Germinal center (tissue), 1 donor: ENCODE measurements at places on chromosomes 4 and X.

- no peak for DNase-seq
Measured at GRCh38 chrX:17098516-17099247, 152.2 kb downstream of the REPS2 start.

DNA sequence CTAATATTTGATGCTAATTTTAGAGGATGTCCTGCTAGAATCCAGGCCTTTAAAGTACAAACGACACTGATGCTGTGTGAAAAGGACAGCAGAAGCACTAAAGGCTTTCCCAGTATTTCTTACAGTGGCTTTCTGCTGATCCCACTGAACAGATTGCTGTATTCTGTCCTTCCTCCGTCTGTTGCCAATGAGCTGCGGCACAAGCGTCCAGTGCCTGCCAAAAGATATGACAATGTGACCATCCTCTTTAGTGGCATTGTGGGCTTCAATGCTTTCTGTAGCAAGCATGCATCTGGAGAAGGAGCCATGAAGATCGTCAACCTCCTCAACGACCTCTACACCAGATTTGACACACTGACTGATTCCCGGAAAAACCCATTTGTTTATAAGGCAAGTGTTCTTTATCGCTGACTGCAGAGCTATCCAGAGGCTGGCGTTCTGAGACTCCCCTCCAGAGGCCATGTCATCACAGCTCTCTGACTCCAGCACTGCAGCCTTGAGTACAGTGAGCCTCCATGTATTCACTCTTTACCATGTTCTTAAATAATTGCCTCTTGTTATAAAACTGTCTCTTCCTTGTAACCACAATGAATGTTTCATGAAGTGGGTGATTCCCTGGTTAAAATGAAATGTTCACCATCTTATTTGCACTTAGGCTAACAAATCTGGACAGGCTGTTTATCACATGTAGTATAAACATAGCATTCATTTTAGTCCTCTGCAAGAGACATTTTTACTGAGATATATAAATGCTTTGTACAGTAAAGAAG is 43.6 kb downstream of the GUCY1B1 start:
- DNase-seq = no peak

DNA sequence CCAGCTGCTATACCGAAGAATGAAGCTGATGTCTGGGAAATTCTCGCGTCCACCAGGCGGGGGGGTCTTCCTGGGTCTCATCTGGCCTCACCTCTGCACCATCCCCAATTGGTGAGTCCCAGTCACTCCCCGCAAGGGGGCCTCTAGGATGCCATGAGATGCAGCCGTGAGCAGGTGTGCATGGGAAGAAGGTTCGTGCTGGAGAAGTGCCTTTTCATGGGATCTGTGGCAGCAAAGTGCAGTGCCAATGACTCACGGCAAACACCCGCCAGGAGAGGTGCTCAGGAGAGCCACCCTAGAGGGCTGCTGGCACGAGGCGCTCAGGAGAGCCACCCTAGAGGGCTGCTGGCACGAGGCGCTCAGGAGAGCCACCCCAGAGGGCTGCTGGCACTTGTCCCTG is 55.1 kb downstream of the CPZ start:
- DNase-seq = no peak

DNA sequence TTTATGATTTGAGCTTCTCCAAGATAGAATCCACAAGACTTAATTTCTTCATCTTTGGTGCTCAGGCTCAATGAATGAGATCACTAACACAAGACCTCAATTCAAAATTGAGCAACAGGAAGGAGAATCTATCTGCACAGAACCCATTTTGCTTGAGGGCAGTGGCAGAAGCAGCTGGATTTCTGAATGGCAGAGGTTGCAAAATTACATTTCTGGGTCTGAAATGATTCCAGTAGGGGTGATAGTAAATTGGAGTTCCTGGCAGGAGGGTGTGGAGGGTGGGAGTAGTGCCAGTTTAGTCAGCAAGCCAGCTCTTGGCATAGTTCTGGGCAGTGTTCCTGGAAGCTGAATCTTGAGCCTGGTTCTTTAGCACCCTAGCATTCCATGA is 281.1 kb downstream of the SLC7A11 start:
- no peak for DNase-seq

DNA sequence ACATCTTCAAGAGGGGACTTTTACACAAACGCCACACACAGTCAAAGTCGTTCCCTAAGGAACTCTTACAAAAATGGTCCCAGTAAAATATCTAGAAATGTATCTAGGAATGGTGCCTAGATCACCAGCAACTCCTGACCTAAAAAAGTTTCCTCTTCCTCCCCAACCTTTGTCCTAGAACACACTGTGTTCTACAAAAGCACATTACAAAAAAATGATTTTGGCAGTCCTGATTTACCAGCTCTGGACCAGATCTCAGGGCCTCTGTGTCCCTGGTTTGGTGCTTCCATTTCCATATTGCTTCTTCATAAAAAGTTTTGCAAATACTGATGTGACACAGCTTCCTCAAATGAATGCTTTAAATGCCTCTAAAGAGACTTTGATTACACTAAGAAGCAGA is 55.0 kb downstream of the LNX1 start:
- DNase-seq = no peak

DNA sequence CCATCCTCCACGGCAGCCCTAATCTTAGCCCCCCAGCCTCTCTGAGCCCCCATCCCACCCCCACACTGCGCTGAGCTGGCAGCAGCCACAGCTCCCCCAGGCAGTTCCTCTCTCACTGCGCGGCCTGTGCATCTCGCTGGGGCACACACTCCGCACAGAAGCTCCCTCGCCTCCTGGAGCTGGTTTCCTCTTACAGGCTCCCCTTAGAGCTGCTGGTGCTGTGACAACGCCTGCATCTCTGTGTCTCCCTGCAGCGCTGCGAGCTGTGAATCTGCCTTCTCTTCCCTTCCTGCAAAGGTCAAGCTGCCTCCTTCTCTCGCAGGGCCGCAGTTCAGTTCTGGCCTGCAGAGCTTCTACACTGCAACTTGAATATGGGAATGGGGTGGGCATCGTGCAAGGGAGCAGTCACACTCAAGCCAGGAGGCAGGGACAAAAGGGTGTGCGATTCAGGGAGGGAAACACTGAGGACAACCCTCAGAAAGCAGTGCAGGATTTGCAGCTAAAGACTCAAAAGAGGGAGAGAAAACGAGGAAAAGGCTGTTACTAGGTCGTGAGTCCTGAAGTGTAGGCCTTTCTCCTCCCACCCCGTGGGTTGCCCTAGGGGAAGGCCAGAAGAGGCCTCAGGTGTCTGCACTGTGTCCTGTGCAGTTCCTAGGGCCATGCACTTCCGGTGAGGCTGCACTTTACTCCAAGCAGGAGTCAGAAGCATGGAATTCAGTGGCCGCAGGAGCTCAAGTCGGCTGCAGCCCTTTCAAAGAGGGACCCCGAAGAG is 87.0 kb downstream of the BCOR start:
- DNase-seq = no peak

- DNase-seq = no peak
Measured at GRCh38 chr4:148114436-148114835, 327.8 kb downstream of the NR3C2 start.

- DNase-seq = no peak
Measured at GRCh38 chrX:13983734-13984133, 46.0 kb downstream of the GEMIN8 start.

GRCh38 chrX:3516051-3516541 is 169.6 kb upstream of the MXRA5 start:
- DNase-seq = no peak

DNA sequence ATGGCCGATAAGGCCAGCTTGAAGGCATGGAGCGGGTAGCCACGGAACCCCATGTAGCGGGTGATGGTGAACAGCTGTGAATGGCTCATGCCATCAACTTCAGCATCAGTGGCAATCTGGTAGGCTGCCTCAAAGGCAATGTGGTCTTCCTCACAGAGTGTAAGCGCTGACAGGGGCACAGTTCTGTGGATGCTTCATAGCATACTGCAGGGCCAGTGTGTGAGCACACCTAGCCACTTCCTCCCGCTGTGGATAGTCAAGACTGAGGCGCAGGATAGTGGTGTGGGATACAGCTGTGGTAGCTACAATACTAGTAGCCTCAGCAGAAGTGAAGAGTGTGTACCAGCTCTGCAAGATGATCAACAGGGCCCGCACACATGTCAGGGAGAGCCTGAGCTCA is 40.5 kb downstream of the C4orf33 start:
- no peak for DNase-seq

GRCh38 chr4:55336138-55337034 is 9.7 kb upstream of the SRD5A3 start:
- no peak for DNase-seq

DNA sequence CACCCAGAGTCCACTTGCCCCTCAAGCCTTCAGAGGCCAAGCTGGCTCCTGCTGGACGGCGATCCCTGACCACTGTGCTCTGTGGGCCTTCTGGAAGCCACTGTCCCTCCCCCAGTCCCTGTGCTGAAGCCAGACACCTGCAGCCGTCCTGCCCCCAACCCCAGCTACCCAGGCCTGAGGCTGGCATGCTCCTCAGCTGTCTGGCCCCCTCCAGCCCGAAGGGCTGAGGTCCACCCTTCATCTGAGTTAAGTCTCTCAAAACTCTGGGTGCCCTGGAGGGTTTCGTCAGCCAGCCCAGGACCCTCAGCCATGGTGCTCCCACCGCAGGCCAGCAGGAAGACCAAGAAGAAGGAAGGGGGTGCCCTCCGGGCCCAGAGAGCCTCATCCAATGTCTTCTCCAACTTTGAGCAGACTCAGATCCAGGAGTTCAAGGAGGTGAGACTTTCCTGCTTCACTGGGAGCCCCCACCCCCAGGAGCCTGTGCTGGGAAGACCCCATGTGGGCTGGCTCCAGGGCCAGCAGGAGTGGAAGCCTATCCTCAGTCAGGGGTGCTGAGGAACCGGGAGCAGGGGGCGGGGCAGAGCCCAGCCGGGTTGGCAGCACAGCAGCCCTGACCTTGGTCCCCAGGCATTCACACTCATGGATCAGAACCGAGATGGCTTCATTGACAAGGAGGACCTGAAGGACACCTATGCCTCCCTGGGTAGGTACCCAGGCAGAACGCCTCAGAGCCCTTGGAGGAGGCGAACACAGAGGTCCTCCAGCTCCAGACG is 4.2 kb downstream of the MYL5 start:
- no peak for DNase-seq

DNA sequence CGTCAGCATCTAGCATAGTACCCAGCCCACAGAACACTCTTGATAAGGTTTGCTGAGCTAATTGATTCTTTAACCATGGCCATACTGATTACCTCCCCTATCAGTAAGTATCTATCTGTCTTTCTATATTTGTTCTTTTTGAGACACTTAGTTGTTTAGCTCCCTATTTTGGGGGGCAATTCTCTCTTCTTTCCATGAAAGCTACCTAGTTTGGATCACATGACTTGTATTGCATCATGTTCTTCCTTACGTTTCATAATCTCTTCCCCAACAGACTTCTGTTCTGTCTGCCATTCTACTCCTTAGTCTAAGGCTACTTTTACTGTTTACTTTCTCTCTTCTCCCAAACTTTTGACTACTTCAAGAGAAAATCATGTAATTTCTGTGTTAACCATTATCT is 39.0 kb downstream of the TBC1D19 start:
- DNase-seq = no peak

DNA sequence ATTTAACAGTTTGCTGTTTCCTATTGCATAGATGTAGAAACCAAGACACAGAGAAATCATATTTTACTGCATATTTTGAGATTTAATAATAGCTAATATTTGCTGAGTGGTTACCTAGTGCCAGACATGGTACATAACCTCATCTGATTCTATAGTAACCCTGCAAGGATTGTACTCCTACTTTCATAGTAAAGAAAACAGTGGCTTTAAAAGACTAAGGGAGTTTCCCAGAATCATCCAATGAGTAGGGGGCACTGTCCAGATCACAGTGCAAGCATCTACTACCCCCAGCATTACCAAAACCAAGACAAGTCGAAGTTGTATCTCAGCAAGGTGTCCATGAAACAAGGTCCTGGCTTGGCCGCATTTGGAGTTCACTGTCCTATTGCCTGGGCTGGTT is 224.5 kb upstream of the TENM3 start:
- DNase-seq = no peak

- DNase-seq = no peak
Measured at GRCh38 chr4:73109493-73109892, 40.0 kb upstream of the COX18 start.

DNA sequence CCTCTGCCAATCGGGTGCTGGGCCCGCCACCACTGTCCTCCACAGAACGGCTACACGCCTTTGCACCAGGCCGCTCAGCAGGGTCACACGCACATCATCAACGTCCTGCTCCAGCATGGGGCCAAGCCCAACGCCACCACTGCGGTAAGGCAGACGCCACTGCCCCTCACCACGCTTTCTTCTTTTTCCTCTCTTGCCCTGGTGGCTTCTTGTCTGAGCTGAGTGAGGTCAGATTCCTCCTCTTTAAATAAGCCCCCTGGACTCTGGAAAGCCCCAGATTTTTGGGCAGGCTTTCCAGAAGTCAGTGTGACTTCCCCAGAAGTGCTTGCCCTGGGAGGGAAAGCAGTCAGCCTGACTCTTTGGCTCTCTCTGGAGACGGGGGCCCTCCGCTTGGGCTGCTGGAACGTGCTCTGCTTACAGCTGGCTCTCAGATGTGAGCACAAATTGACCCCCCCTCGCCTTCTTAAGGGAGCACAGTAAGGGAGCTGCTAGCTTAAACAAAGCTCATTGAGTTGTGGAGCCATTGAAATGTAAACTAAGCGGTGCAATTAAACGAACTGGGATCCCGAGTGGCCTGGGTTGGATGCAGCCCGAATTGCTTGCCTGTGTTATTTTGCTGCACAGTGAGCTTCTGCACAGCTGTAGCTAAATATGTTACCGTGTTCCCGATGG is 243.1 kb downstream of the ANK2 start:
- DNase-seq = no peak

DNA sequence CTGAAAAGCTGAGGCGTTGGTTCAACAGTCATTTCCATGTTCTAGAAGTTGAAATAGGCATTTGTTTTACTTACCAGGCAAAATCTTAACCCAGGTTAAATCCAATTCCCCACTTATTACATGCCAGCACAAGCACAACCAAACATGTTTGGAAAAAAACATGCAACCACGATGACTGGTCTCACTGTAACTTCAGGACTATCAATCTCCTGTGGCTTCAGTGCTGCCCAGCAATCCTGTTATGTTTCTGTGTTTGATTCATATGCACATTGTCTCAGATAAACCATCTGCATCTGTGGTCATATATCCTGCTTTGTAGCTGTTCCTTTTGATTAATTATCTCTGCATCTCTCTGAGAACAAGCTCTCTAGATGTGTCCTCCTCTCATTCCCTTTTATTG is 28.3 kb downstream of the PRDM8 start:
- no peak for DNase-seq

GRCh38 chr4:1628892-1629698 is 55.0 kb downstream of the FAM53A start:
- peak; percentile 77 for DNase-seq

DNA sequence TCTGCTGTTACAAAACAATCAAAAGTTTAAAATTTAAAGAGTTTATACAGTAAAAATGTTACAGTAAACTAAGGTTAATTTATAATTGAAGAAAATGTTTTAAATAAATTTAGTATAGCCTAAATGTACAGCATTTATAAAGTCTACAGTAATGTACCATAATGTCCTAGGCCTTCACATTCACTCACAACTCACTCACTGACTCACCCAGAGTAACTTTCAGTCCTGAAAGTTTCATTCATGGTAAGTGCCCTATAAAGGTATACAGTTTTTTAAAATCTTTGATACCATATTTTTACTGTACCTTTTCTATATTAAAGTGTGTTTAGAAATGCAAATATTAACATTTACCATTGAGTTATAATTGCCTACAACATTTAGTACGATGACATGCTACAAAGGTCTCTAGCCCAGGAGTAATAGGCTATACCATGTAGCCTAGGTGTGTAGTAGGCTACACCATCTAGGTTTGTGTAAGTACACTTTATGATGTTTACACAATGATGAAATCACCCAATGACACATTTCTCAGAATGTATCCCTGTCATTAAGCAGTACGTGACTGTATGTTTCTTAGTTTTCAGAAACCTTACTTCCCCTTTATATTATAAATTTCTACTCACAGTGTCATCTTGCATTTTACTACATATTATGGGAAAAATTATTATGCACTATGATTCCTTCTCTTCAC is 320.8 kb downstream of the ADAM29 start:
- no peak for DNase-seq
